ENCODE measurements at places on chromosomes 12 and 14.

DNA sequence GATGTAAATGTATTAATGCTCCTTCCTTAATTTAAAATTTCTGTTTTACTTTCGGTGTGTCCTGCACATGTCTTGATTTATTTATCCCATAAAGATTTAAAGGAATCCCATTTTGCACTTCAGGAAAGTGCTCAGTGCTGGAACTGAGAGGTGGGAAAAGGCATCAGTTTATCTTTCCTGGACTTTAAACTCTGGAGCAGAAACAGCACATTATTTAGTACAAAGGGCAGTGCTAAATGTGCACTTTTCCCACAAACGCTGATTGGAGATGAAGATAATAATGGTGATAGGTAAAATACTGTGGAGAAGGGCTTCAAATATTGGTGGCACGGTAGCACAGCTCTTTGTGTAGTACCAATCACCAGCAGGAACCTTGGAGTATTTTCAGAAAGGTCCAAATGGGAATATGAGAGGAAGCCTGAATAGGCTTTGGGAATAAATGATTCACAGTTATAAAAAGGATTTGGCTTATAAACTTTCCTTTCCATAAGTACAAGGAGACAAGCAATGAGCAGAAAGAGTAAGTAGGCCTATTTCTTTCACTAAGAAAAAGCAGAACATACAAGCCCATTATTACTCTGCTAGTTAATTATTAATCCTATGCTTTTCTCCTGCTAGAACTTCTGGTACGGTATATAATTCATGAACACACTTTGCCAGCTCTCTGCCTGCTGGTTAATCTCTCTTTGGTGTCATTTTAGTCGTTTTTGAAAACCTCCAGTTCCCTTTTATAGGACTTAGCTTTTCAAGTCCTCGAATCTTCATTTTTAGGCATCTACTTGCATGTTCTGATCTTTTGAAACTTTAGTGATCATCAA lies 58.3 kb downstream of the SLC15A5 start:
- DNase-seq, result no peak

GRCh38 chr12:113083863-113084435 lies 27.4 kb downstream of the DTX1 start:
- no peak for DNase-seq

DNA sequence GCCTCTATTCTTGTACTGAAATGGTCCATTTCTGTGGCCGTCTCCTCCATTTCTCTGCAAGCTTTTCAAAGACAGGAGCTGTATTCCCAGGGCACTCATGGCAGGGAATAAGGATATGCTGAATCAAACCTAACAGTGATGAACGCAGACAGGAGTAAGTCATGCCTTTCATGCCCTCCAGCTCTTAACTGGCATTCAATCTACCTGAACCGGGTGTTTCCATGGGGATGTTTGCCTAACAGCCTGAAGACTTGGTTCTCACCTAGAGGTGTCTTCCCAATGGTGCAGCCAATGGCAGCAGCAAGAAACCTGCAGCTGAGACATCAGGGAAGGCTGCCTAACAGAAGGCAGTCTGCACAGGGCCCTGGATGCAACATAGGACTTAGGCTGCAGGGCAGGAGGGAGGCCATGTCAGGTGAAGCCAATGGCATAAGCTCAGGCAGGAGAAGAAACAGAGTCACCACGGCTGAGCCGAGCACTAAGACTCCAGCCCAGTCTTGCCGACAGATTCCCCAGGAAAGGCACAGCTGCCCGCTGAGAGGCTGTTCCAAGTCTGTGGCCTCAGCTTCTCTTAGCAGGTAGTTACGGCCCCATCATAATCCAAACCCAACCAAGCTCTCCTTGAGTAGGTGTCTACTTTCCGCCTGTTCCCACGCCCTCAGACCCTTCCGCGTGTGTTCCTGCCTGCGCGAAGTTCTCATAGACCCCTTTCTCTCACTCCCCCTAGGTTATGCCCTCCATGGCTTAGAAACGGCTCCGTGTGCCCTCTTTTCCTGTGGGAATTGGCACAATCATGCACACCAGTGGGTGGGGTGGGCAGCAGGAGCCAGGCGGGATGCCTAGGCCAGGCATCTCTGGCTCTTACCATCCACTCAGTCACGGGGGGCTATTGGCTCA lies 44.1 kb downstream of the VWF start:
- no peak for DNase-seq

GRCh38 chr14:61628016-61628725 lies 67.1 kb upstream of the HIF1A start:
- DNase-seq, result no peak

- DNase-seq, result no peak
Observed at GRCh38 chr12:19298836-19299605, 140.3 kb upstream of the AEBP2 start.

- no peak for DNase-seq
Observed at GRCh38 chr12:30573145-30573544, 122.5 kb downstream of the IPO8 start.

DNA sequence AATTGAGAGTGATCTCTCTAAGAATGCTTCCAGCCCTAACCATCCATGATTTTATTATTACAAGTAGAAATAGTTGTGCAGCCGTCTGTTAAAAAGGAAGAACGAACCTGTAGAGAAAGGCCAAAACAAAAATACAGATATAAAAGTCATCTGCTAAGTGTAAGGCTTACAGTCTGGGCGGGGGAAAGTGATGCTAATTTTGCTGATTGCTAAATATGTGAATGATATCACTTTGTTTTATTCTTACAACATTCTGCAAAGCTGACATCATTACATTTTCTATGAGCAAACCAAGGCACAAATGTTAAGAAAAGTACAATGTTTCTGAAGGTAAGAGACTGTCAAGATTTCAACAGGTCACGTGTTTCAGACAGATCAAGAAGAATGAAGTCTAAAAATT lies 101.5 kb upstream of the RAP1B start:
- DNase-seq, result no peak

DNA sequence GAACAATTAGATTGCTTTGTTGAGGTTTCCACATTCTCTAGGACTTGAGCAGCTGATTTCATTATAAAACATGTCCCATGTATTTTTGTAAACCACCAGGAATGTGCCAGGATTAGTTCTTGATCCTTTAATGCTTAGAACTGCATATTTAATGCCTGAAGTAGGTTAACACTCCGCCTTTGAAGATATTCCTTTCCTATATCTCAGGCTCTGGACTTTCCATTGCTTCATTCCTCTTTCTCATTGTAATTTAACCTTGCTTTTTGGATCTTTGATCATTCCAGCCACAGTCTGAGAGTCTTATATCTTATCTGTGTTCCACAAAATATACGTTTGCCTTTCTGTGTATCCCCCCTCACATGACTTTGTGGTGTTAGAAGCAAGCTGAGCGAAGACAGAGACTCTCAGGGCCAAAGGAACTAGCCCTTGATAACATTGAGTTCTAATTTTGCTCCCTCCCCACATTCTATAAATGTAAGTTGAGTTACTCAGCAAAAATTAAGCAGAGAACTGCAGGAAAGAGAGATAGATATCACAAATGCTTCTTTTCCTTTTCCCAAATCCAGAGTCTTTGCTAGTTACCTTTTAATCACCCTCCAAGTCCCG lies 2.4 kb upstream of the CLEC1B start:
- DNase-seq, result no peak

DNA sequence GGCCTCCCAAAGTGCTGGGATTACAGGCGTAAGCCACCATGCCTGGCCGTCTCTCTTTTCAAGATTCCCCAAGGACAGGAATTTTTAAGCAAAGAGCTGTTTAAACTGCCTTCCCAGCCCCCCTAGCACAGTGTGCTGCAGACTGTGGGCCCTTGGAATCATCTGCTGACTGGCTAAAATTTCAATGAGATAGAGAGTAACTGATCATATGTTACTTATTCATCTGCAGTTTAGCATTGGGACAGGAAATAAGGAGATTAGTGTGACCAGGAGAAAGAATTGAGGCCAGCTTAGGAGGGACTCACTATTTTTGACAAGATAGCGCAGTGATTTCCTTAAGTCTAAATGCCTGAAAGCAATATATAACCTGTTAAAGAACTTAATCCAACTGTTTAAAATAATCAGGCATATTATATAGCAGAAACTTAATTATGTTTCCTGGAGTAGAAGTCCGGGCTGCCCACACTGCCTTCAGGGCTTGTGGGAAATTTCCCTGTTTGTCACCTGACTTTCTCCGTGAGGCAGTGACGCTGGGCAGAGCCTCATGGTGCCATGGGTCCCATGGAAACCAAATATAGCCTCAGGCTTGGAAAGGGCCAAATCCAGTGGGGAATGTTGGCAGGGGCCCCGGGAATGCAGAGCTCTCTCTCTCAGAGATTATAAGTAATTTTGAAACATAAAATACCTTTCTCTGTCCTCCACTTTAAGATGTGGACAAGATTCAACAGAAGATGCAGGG lies 22.8 kb upstream of the CEBPE start:
- DNase-seq, result no peak

DNA sequence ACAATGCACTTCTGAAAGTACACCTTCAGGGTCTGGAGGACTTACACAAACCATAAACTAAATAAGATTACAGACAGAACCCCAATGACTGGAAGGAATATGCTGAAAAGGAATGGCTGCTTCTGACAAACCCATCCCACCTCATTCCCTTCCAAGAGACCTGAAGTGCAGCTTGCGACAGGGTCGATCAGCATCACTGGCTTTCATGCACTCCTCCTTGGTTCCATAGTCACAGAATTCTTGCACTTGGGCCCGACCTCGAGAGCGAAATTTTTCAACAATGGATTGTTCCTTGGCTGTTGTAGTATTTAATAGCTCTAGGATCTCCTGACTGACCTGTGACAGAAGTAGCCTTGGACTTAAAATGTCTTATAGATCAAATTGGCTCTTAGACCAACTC lies 9.6 kb downstream of the METTL3 start:
- DNase-seq, result no peak

DNA sequence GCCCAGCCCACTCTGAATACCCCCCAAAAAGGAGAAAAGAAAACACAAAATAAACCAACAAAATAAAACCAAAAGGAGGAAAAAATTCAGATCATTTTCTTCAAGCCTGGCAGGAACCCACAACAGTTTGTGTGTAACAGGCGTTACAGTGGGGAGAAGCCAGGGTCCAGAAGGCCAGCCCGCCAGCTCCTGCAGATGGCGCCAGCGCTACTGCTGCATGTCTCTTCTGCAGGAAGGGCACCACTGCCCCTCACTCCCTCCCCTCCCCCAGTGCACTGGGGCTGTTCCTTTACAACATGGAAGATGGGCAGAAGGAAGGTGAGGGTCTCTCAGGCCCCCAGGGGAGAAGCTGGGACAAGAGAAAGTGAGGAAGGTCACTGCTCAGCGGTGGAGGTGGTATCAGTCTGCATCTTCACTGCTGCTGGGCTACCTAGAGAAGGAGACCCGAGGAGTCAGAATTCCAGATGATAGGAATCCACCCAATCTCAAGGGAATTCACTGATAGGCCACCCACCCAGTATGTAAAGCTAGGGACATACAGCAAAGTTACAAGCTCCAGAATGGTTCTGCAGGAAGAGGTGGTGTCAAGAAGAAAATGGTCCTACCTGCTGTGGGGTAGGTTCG lies 2.3 kb upstream of the NOP2 start:
- no peak for DNase-seq

GRCh38 chr14:72970058-72970630 lies 43.9 kb downstream of the DCAF4 start:
- DNase-seq, result no peak

DNA sequence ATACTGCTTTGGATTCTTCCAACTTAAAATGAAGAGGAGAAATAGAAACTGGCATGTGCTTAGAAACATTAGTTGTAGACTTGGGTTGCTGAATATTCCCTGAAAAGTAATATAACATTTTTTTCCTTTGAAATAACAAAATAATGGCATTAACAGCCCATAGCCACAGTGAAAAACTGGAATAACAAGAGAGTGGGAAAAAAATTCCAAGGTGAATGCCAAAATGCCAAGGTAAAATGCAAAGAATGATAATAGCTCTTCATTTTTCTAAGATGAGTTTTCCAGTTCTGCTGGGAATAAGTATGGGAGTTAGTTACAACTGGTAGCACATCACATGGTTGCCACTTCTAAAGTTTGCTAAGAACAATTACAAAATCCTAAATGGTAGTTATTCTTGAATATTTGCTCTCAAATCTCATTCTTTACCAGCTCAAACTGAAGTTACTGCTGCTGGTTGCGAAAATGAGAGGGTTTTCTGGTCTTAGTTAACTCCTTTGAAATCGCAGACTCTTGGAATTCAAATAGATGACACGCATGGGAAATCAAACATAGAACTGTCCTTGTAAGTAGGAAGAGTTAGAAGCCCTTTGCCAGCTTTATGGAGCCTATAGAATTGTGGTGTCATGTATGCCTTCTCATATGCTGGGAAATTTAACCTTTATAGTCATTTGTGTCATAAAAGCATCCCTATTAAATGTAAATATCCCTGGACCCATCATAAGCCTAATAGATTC lies 165.0 kb upstream of the DCN start:
- no peak for DNase-seq

DNA sequence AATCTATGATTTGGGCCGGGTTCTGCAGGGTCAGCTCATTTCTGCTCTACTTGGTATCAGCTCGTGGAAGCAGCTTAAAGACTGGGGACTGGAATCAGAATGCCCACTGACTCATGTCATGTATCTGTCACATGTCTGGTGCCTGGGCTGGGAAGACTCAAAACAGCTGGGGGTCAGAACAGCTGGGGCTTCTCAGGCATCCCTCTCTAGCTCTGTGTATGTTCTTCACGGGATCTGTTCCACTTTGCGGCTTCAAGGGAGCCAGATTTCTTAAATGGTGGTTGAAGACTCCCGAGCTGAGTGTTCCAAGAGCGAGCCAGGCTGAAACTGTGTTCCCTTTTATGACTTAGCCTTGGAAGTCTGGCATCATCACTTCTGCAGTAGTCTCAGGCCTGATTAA lies 11.9 kb downstream of the AEBP2 start:
- no peak for DNase-seq

DNA sequence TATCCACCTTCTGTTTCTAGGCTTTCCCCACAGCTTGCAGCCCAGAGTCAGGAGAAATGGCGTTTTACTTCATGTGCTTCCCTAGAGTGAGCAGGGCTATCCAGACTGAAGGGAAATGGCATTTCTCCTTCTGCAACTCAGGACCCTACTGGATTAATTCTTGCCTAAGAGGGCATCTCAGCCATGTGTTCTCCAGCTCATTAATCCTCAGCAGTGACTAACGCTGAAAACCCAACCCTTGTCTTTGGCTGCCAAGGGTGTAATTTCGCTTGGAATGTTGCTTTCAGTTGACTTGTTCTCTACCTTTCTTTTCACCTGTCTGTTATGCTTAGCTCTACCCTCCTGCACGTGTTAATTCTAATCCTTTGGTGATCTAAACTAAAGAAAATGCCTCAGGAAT lies 21.0 kb upstream of the EMP1 start:
- no peak for DNase-seq

Measured in T-helper 9 cell (primary cell).